ENCODE measurements at places on chromosomes 6 and 20. TPM values are rescaled to one million over a fixed set of nuclear protein-coding genes. Genes with fewer than 3 reads are reported as not detected.
A peak's percentile ranks its signal among the peaks of the same experiment; 100 is the strongest.

The TNNC2 gene
- not detected for total RNA-seq

The SLC17A9 gene
- 10.4 TPM for total RNA-seq

The REM1 gene
- 2.3 TPM for total RNA-seq

The ENPP4 gene
- 33.2 TPM for total RNA-seq

The DEFB132 gene
- not detected for total RNA-seq

The SLC32A1 gene
- not detected for total RNA-seq

DNA sequence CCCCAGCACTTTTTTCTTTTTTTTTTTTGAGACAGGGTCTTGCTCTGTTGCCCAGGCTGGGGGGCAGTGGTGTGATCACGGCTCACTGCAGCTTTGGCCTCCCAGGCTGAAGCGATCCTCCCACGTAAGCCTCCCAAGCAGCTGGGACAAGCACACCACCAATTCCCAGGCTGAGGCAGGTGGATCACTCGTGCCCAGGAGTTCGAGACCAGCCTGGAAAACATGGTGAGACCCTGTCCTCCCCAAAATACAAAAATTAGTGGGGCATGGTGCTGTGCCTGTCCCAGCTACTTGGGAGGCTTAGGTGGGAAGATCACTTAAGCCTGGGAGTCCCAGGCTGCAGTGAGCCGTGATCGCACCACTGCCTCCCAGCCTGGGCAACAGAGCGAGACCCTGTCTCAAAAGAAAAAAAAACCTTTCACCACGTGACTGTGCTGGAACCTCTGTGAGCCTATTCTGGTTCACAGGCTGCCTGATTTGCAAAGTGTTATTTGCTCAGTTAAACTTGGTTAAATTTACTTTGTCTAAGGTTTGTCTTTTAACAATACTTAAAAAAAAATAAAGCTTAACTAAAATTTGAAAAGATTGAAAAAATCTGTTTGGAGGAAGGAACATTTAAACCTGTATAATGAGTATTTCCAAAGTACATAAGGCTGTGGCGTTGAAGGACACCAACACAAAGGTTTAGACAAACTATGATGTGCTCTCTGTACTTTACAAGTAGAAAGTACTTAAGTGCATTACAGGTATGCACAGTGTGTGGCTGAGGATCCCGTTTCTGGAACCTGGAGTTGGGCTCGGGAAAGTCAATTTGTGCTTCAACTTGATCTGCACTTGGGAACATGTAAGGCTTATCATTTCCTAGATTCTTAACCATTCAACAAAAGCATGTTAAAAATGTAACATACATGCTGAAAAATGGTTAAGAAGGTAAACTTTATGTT is 55.0 kb downstream of the PPP1R3G start:
- DNase-seq: no peak
- no peaks in the 10 kb centered on the region for H3K27me3 ChIP-seq
- peak overlapping the region; percentile 34 for H3K4me3 ChIP-seq
- H3K27ac ChIP-seq: no peak overlapping the region
- H3K36me3 ChIP-seq: no peaks in the 10 kb centered on the region
- H3K4me1 ChIP-seq: no peaks in the 10 kb centered on the region

- H3K36me3 ChIP-seq: peaks cover 29% of the 10 kb centered on the region
- peak overlapping the region; percentile 98 for H3K27ac ChIP-seq
- DNase-seq: no peak
- peak overlapping the region; percentile 86 for H3K4me3 ChIP-seq
- H3K4me1 ChIP-seq: peaks cover 28% of the 10 kb centered on the region
- H3K27me3 ChIP-seq: no peaks in the 10 kb centered on the region
These were observed 400 bp downstream of the PAK1IP1 start for GRCh38 chr6:10695086-10695657.

- no peaks in the 10 kb centered on the region for H3K36me3 ChIP-seq
- no peaks in the 10 kb centered on the region for H3K27me3 ChIP-seq
- H3K4me3 ChIP-seq: no peak overlapping the region
- DNase-seq: no peak
- no peaks in the 10 kb centered on the region for H3K4me1 ChIP-seq
- no peak overlapping the region for H3K27ac ChIP-seq
These were observed 18.5 kb downstream of the CITED2 start for GRCh38 chr6:139355777-139356445.

GRCh38 chr20:19540392-19540791 is 217.7 kb upstream of the RIN2 start:
- no peaks in the 10 kb centered on the region for H3K27me3 ChIP-seq
- no peak overlapping the region for H3K4me3 ChIP-seq
- no peak overlapping the region for H3K27ac ChIP-seq
- H3K36me3 ChIP-seq: no peaks in the 10 kb centered on the region
- no peaks in the 10 kb centered on the region for H3K4me1 ChIP-seq

DNA sequence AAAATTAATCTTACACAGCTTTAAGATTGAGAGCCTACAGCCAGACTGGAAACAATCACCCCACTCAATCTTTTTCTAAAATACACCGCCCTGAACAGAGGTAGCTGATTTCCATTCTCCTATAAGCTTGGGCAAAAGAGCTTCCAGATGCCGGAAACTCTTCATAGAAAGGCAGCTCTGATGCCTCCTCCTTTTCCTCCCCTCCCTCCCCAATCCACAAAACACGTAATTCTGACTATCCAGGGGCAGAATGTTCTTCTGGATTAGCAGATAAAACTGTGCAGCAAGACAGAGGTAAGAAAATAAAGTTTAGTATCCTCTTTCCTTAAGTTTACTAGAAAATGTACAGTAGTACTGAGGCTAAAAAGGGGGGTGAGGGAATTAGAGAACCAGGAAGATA is 15.8 kb downstream of the ADNP start:
- no peak for DNase-seq
- peaks cover 3% of the 10 kb centered on the region for H3K36me3 ChIP-seq
- H3K27me3 ChIP-seq: no peaks in the 10 kb centered on the region
- H3K4me3 ChIP-seq: no peak overlapping the region
- no peak overlapping the region for H3K27ac ChIP-seq

- H3K27ac ChIP-seq: no peak overlapping the region
- H3K4me3 ChIP-seq: no peak overlapping the region
- H3K27me3 ChIP-seq: no peaks in the 10 kb centered on the region
- peaks cover 9% of the 10 kb centered on the region for H3K4me1 ChIP-seq
These were observed 79.2 kb upstream of the MPC1 start for GRCh38 chr6:166461821-166462460.

DNA sequence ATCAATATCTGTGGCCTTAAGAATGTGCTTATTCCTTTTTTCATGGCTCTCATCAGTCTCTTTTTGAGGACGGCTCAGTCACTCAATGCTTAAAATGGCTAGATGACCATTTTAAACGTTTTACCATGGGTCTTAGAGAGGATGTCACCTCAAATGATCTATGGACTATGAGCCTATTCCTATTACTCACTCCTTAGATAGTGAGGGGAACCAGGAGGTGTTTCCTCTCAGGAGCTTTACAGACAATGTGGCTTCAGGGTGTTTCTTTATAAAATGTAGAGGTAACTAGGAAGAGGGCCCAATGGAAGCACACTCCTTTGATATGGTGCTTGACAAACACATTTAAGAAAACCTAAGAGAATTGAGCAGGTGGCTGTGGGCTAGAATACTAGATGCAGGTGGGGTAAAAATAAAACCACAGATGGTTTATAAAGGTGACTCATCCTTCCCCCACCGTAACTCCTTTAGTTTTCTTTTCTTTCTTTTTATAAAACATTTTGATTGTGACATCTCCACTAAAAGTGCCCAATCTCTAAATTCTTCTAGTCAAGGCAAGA is 1.5 kb upstream of the TMEM200A start:
- H3K27ac ChIP-seq: no peak overlapping the region
- no peak for DNase-seq
- peaks cover 36% of the 10 kb centered on the region for H3K27me3 ChIP-seq
- H3K36me3 ChIP-seq: no peaks in the 10 kb centered on the region

DNA sequence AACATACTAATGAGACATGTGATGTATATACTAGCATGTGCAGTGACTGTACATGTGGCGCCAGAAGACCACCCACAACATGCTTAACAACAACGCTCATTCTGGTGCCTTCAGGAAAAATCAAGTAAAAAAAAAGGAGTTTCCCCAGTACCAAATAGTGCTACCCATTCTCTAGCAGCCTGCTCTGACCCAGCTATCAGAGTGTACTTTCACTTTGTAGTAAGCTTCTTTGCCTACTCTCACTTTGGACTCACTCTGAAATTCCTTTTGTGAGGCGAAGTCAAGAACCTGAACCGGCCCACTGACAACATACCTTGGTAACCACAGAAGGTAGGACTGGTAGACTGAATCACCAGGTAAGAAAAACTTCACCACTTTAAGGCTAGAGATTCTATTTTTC is 1100.0 kb downstream of the GRIK2 start:
- no peaks in the 10 kb centered on the region for H3K36me3 ChIP-seq
- H3K27ac ChIP-seq: no peak overlapping the region
- no peaks in the 10 kb centered on the region for H3K4me1 ChIP-seq

- peaks cover 87% of the 10 kb centered on the region for H3K4me1 ChIP-seq
- no peak overlapping the region for H3K27ac ChIP-seq
These were observed 9.3 kb downstream of the ADNP start for GRCh38 chr20:50921803-50922501.

DNA sequence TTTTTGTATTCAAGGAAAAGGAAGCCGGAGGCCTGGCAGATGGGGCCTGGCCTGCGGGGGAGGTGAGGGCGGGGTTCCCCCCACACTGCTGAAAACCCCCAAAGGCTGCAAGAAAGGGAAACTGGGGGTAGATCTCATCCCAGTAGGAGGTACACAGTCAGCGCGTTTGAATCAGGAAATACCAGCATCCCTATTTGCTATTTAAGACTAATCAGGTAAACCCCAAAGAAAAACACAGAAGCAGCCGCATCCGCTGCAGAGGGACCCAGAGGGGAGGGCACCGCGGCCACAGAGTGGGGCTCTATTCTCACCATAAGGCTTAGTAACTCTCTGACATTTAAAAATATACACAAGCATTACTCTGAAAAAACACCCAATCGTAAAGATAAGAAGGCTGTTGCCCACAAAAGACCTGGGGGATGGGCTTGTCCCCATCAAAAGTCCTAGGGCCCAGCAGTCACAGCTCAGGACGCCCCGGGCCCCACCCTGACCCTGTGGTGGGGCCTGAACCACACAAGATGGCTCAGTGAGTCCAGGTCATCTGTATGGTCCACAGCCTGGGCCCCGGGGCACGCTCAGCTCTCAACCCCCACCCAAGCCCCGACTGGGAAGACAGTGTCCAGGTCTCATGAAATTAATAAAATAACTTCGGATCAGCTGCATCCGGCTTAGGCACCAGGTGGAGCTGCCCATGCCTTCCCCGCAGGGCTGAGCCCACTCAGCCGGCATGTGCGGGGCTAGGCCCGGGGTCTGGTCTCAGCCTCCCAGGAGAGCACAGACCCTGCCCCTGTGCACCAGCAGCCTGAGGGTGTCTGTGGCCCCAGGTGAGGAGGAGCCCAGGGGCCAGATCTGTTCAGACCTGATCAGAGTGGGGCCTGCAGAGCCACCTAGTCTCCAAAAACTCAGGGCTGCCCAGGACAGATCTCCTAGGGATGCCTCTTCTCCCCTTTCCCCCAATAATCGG is 31.0 kb downstream of the KCNQ2 start:
- H3K27ac ChIP-seq: no peak overlapping the region
- peaks cover 24% of the 10 kb centered on the region for H3K27me3 ChIP-seq
- no peaks in the 10 kb centered on the region for H3K36me3 ChIP-seq
- no peak overlapping the region for H3K4me3 ChIP-seq
- DNase-seq: no peak

- H3K27ac ChIP-seq: no peak overlapping the region
- H3K4me3 ChIP-seq: no peak overlapping the region
- no peak for DNase-seq
- H3K4me1 ChIP-seq: no peaks in the 10 kb centered on the region
- no peaks in the 10 kb centered on the region for H3K36me3 ChIP-seq
These were observed 45.5 kb upstream of the SLC23A2 start for GRCh38 chr20:5046656-5047339.

Measured in lower lobe of right lung (tissue), 2 donors.